ENCODE measurements at places on chromosomes 7 and 10.

- DNase-seq: no peak
These were observed 13.9 kb downstream of the POLL start for GRCh38 chr10:101573885-101574753.

- no peak for DNase-seq
These were observed 1673.4 kb downstream of the REEP3 start for GRCh38 chr10:65194555-65194954.

DNA sequence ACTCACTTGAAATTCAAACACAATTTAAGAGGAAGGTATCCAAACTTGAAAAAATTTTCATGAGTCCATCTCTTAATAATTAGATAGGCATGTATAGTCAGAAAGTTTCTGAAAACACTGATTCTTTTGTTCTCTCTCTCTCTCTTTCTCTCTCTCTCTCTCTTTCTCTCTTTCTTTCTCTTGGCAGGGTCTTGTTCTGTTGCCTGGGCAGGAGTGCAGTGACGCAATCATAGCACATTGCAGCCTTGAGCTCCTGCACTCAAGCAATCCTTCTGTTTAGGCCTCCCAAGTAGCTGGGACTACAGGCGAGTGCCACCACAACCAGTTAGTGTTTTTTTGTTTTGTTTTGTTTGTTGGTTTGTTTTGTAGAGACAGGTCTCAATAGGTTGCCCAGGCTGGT, 59.3 kb downstream of the PRTFDC1 start:
- no peak for DNase-seq

DNA sequence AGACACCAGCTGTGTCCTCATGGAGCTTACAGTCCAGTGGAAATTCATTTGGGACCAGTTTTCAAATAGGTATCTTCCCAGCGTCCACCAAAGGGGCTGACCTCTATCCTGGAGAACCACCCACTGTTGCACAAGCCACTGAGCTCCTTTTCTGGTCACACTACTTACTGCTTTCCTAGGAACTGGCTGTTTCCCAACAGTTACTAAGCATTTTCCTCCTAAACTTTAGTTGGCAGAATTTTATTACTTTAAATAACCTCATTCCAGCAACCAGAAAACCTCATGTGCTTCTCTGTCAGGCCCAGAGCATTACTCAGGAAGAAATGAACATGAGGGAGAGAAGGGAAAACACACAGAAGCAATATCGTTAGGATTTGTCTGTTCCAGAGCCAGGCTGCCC, 183.1 kb downstream of the GPAM start:
- no peak for DNase-seq

DNA sequence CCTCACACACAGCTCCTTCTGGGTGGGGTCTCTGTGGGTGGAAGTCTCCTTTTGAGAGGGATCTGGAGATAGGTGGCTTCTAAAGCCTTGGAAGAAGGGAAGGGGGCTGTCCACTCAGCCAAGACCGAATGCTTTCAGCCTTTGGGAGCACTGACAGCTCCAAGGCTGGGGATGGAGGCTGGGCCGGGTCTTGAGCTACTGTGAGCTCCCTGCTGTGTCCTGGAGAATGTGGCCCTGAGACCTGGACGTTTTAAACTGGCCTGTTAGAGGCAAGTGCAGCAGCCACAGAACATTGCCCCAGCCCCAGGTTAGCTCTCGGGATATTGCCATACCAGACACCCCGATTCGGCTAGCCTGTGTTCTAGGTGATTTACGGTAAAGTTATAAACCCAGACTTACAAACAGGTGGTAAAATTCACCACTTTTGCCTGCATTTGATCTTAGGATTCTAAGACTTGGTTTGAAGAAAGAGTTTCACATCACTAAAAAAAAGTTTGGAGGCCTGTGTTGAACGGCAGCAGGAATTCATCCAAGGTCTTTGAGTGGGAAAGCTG, 548.5 kb upstream of the FOXK1 start:
- no peak for DNase-seq

DNA sequence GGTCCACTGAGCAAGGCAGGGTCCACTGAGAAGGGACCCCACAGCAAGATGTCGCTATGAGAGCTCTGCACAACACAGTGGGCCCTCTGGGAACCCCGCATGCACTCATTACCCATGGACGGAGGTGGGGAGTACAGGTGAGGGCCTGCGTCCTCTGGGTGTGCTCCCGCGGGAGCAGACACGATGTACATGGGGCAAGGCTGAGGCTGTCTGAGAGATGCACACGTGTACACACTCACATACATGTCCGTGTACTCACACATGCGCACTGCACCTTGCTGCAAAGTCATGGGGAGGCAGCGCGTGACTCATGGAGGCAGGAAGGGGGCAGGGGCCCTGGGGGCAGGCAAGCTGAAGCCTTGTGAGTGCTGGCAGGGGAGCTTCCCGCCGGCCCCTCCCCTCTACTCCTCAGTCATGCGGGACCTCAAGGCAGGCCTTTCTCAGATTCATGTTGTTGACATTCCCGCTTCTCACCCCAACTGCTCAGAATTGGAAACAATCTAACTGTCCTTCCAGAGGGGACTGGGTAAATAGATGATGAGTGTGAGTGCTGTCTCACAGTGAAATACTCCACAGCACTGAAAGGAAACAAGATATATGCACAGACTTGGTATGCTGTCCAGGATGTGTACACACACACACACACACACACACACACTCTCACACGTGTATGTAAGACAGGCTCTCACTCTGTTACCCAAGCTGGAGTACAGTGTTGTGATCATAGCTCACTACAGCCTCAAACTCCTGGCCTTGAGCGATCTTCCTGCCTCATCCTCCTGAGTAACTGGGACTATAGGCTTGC, 40.0 kb downstream of the GOLGA7B start:
- no peak for DNase-seq

DNA sequence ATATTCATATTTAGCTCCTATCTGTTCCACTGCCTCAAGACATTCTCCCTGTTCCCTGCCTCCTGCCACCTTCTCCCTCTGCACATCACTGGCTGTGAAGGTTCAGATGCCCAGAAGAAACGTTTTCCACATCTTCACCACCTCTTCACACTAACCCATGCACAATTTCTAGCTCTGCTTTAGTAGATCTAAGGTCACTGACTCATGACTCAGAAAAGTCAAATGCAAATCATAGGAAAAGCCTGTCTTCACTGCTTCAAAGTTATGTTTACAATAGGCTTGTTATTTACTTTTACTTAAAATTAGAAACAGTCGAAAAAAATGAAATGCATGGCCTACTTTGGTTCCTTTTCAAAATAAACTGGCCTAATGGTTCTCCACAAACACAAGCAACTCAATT, 2.5 kb downstream of the SCRN1 start:
- no peak for DNase-seq

All from natural killer cell (primary cell).